ENCODE measurements at places on chromosomes 3 and 15.

GRCh38 chr3:112391648-112392047 lies 58.7 kb downstream of the CD200 start:
- DNase-seq = no peak

- DNase-seq = no peak
Observed at GRCh38 chr15:101239724-101240136, 12.1 kb downstream of the CHSY1 start.

GRCh38 chr3:130963444-130963843 lies 63.2 kb downstream of the ASTE1 start:
- no peak for DNase-seq

- peak; percentile 6 for DNase-seq
Observed at GRCh38 chr3:34140616-34141015, 342.2 kb downstream of the PDCD6IP start.

GRCh38 chr3:171044835-171045793 lies 18.6 kb upstream of the SLC2A2 start:
- no peak for DNase-seq

GRCh38 chr3:156836701-156837100 lies 10.5 kb downstream of the LEKR1 start:
- DNase-seq = no peak

DNA sequence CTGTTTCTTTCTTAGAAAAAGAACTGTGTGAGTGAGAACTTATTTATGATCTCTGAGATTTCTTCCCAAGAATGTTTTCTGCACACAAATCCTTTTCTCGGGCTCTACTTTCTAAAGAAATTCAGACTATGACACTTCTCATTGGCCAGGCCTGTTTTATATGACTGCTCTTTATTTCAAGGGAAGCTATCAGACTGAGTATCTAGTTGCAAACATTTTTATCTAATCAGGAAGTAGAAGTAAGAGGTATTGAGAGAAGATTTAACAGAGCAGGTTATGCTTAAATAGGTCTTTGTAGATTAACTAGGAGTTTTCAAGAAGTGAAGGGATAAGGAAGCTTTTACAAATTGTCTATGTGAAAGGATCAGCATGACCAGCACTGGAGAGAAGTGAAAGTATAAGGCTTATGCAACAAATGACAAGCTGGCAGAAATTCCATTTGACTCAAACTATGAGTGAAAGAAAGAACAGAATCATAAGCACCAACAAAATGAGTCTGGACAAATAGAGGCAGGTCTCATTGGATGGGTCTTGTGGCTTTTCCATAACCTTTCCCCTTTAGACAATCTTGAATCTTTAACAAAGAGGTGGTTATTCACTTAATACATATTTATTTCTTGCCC lies 71.9 kb upstream of the CHL1 start:
- no peak for DNase-seq

- DNase-seq = no peak
Observed at GRCh38 chr3:116190095-116190494, 255.2 kb downstream of the LSAMP start.

DNA sequence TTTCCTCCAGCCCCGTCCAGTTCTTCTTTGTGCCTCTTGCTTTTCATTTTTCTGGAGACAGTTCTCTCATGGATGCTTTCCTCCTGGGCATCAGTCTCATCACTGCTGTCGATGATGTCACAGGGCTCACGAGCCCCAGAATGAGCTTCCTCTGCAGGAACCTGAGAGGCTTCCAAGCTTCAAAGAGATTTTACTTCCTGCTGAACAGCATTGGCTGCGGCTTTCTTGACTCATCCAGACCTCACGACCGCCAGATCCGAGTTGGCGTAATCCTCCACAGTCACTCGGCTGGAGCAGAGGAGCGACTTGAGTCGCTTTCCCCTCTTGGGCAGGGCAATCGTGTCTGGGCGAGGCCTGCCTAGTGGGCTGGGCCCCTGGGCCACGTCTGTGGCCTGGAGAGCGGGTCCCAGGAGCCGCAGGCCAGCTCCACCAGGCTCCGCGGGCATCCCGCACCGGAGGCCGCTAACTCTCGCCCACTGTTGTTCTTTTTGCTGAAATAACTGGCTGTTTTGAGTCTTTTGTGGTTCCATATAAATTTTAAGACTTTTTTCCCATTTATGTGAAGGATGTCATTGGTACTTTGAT lies 20.8 kb upstream of the FAN1 start:
- no peak for DNase-seq

GRCh38 chr3:115212615-115213014 lies 65.5 kb upstream of the ZBTB20 start:
- no peak for DNase-seq

GRCh38 chr15:90588427-90588826 lies 58.7 kb downstream of the CRTC3 start:
- DNase-seq = no peak

- DNase-seq = no peak
Observed at GRCh38 chr15:59260090-59260489, 53.4 kb downstream of the LDHAL6B start.

GRCh38 chr15:42218953-42219592 lies 11.0 kb upstream of the VPS39 start:
- DNase-seq = no peak

DNA sequence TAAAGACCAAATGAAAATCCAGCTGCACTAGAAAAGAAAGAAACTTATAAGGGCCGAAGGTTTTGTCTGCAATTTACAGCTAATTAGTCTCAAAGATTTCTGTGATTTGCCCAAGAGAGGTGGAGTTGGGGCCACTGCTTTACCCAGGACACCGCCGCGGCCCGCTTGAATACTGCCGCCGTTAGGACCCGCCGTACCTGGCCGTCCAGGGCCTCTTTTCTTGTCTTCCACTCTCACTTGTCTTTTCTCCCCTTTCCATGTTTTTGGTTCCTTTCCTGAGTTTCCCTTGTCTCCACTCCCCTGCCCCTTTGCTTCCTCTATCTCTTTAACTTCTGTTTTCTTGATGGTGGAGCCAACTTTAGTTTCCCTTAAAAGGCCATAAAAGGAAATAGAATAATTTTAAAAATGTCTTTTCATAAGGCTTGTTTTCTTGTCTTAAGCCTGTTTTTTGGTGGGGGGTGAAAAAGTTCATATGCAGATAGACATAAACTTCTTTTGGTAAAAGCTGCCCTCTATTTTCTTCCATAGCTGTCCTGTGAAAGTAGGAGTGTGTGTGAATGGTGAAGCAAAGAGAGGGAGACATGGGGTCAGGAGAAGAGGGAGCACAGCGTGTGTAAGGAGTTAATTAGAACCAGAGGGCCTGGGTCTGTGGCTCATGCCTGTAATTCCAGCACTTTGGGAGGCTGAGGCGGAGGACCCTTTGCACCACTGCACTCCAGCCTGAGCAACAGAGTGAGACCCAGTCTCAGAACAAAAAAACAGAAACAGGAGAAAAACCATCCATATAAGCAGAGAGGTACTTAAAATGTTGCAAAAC lies 16.0 kb upstream of the CCNL1 start:
- DNase-seq = peak; percentile 62

- no peak for DNase-seq
Observed at GRCh38 chr15:66459818-66460615, 37.5 kb downstream of the SNAPC5 start.

DNA sequence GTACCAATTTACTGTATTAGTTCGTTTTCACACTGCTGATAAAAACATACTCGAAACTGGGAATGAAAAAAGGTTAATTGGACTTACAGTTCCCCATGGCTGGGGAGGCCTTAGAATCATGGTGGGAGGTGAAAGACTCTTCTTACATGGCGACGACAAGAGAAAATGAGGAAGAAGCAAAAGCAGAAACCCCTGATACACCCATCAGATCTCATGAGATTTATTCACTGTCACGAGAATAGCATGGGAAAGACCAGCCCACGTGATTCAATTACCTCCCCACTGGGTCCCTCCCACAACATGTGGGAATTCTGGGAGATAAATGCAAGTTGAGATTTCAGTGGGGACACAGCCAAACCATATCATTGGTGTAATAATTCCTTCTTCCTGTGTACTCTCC lies 69.6 kb downstream of the C3orf20 start:
- DNase-seq = no peak

- DNase-seq = no peak
Observed at GRCh38 chr15:100005715-100006114, 272.5 kb upstream of the LYSMD4 start.

GRCh38 chr3:66441129-66441528 lies 59.7 kb downstream of the LRIG1 start:
- no peak for DNase-seq

GRCh38 chr3:36164400-36164799 lies 215.9 kb upstream of the STAC start:
- no peak for DNase-seq

- no peak for DNase-seq
Observed at GRCh38 chr3:45665101-45665572, 24.1 kb upstream of the SACM1L start.

DNA sequence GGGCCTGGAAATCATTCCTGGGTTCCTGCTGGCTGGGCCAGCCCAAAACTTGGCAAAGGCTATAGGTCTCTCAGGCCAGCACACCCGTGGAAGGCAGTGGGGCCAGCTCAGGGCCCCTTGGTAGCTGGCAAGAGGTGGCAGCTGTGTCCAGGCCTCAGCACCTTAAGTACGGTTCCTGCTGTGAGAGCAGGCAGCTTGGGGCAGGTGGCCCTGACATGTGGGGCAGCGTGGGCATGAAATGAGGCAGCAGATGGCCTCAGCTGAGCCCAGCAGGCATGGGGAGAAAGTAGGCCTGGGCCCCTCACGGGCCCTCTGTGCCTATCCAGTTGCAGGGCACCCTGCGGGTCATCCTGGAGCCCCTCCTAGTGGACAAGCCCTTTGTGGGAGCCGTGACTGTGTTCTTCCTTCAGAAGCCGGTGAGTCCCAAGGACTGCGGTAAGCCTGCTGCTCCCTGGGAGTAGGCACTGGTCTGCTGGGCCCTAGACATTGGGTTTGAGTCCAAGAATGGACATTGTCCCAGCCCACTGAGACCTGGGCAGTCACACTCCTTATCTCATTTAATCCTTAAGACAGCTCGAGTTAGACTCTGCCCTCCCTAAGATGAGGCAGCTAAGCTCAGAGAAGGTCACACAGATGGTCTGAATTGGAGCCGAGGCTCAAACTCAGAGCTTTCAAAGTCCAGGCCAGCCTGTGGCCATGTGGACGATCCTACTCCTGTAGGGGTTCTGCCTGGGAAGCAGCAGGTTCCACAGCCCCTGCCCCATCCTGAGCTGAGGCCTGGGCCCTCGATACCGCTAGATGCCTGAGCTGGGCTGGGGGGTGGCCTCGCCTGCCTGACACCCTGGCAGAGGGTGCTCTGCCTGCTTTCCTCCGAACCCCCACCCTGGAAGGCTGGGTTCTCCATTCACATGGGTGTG lies 25.5 kb downstream of the ESYT3 start:
- no peak for DNase-seq

GRCh38 chr15:43763819-43764446 lies 12.8 kb downstream of the ELL3 start:
- no peak for DNase-seq

DNA sequence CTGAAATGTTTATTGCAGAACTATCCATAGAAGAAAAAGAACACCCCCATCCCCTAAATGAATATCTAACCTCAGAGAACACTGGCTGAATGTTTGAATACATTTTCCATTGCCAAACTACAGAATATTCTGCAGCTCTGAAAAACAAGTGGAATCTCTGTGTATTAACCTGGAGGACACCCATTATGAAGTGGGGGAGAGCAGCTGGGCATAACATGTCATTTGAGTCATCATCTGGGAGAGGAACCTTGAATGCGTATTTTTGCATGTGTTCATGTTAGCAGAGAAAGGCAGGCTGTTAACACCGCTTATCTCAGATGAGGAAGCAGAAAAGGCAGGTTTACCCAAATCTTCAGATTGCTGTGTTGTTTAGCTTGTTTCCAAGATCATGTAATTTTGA lies 31.5 kb downstream of the ESYT3 start:
- DNase-seq = no peak

DNA sequence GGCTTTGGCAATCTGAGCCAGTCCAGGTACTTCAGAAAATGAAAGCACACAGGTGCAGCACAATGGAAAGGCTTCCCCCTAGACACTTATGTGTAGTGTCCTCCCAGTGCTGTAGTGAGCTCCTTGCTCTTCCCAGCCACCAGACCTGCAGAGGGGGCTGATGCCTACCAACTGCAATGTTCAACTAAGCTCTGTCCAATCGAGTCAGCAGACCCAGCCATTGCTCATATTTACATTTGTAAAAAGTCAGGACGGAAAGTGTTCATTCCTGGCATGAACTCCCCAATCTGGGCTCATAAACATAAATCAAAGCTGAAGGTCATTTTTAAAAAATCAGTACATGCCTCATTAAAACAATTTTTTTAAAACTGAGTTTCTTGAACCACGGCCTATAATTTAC lies 73.0 kb downstream of the FOXP1 start:
- peak; percentile 31 for DNase-seq

GRCh38 chr3:155753038-155753639 lies 8.3 kb upstream of the PLCH1 start:
- no peak for DNase-seq

- DNase-seq = peak; percentile 88
Observed at GRCh38 chr3:146712806-146713205, 107.7 kb upstream of the PLSCR5 start.

DNA sequence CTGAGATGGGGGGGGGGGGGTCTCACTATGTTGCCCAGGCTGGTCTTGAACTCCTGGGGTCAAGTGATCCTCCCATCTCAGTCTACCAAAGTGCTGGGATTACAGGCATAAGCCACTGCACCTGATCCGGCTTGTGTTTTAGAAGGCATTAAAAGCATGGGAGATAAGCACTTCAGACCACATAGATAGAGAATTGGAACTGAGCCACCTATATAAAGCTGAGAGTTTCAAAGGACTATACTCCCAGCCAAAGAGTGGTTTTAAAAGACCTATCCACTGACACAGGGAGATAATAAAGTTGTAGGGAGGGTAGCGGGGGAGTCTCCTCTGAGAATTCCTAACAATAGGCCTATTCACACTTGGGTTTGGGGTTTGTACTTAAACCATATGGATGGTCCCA lies 34.8 kb downstream of the DENND4A start:
- DNase-seq = no peak

DNA sequence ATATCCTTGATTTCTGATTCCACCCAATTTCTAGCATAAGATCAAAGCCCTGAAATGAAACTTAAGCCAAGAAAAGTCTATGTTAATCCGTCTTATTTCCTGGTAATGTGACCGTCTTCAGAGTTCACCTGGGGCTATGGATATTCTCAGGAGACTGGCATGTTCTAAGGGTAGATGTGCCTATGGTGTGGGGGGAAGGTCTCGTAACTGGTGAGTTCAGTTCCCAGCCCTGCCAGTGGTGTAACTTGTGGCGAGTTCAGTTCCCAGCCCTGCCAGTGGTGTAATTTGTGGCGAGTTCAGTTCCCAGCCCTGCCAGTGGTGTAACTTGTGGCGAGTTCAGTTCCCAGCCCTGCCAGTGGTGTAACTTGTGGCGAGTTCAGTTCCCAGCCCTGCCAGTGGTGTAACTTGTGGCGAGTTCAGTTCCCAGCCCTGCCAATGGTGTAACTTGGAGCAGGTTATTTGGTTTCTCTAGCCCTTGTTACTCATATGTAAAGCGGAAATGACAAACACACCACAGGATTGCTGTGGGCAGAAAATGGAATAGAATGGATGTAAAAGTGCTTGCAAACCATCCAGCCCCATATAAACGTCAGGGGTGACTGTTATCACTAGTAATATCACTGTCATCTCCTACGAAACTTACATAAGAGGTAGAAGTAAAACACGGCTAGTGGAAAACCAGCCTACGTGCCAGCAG lies 30.4 kb downstream of the SLC51A start:
- DNase-seq = no peak

- DNase-seq = peak; percentile 30
Observed at GRCh38 chr15:75554717-75555116, 24.4 kb downstream of the PTPN9 start.

- DNase-seq = no peak
Observed at GRCh38 chr3:71893122-71893521, 108.2 kb upstream of the PROK2 start.

- no peak for DNase-seq
Observed at GRCh38 chr15:89936051-89936785, 23.5 kb upstream of the ARPIN start.
